DMS79 treated with DMSO at 0.1 percent for 48 hours (cell line): ENCODE measurements at places on chromosomes 5 and 9.
A peak's percentile ranks its signal among the peaks of the same experiment; 100 is the strongest.

DNA sequence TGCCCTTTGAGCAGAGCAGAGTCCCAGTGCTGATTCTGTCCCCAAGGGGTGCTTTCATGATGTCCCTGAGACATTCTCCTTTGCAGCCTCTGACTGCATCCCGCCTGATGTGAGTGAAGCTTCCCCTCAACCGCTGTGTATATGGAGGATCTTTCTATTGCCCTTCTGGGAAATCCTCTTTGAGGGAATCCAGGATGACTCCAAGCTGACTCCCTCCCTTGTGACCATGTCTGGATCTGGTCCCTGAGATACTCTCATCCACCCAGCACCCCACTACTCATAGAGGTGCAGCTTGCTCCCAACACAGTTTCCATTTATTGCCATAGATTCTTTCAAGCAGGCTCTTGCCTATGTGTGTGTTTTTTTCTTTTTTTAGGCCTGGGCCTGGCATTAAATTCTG, 216.5 kb downstream of the SEC61B start:
- no peak for DNase-seq

DNA sequence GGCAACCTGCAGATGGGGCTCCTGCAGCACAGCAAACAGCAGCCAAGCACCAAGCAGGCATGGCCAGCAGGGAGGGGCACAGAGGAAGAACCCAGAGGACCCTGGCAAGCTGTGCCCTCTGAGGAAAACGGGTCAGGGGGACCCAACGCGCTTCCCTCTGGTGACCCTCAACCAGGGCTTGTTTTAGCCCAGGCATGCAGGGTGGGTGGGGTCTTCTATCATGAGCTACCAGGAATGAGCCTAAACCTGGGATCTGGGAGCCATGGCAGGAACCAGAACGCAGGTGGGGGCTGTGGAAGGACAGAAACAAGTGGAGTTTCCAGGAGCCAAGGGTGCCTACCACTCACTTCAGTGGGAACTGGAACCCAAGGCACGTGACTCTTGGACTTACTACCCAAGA, 20.9 kb downstream of the IPPK start:
- DNase-seq = no peak

- DNase-seq = no peak
Observed at GRCh38 chr9:89978185-89978584, 373.4 kb downstream of the GADD45G start.

DNA sequence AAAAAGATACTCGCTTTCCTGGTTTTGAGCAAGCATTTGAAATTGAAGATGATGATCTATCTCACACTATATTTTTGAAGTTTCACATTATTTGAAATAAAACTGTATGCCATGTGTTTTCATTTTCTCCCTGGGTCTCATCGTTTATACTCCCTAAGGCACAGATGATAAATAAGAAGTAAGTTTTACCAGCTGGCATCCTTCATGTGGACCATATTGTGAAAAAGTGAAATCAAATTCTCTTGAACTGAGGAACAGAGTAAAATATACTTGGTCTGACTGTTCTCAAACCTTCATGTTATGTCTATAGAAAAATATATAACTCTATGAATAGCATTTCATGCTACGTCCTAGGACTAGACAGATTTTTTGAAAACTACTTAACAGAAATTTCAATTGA, 1600.9 kb upstream of the C9orf72 start:
- no peak for DNase-seq

GRCh38 chr5:146995878-146996277, 117.3 kb upstream of the PPP2R2B start:
- DNase-seq = no peak

- DNase-seq = no peak
Observed at GRCh38 chr5:156456857-156457256, 129.9 kb downstream of the SGCD start.

DNA sequence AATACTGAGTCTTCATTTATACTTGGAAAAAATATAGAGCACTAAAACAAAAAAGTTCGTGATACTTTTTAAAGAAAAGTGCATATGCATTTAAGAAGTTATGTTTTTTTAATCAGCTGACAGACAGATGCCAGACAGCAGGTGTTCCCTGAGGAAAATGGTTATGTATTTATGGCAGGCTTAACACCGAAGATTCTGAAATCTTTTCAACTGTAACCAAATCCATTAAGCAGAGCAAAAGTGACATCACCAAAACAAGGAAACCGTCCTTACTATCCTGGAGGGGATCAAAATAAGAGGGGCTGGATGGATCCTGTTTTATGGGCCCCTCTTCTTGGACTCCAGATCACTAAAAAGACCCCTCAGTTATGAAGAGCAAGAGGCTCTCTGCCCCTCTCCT, 404.9 kb upstream of the ADAMTS16 start:
- DNase-seq = no peak

- DNase-seq = peak; percentile 14
Observed at GRCh38 chr5:123610665-123611405, 98.9 kb downstream of the CSNK1G3 start.

DNA sequence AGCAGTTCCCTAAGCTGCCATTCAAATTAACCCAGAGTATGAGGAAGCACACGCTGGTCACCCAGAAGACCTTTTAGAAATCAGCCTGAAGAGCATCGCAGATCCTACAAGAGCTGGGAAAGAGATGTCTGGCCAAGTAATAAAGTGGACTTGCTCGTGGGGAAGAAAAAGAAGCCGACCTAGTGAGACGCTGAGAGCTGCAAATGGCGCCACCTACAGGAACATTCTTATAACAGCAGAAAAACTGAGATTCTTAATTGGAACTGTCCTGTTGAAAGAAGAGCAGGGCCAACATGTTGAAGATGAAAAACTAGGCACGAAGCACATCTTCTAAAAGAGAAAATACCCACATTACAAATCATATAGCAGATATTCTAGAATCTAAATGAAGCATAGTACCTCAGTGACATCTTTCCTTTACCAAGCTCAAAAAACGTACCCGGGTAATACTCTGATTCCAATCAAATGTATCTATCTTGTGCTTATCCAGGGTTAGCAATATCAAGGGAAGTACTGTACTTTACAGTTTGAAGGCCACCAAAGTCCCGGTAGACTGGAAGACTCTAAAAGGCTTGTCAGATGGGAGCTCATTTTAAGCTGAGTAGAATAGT, 3.9 kb upstream of the GNAQ start:
- peak; percentile 56 for DNase-seq

DNA sequence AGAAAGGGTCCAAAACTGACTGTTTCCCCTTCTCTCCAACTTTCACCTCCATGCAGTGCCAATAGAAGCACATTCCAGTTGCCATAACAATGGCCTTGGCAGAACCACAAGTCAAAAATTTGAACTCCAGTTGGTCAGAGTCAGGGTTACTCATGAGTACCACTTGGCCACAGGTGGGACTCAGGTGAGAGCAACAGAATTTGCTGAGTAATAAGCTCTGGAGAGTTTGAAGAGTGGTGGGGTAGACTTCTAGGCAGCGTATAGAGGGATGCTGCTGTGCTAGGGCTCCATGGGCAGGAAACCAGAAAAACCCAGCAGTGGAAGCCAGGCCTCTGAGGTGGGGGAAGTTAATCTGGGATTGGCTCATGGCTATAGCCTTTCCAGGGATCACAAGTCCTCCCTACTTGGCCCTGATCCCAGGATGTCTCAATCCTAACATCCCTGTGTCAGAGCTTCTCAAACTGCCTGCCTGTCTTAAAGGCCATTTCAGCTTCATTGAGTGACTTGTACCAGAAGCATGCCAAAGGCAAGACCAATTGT, 30.2 kb downstream of the SNX18 start:
- peak; percentile 60 for DNase-seq

- DNase-seq = no peak
Observed at GRCh38 chr9:124632077-124632621, 125.0 kb upstream of the NR5A1 start.

DNA sequence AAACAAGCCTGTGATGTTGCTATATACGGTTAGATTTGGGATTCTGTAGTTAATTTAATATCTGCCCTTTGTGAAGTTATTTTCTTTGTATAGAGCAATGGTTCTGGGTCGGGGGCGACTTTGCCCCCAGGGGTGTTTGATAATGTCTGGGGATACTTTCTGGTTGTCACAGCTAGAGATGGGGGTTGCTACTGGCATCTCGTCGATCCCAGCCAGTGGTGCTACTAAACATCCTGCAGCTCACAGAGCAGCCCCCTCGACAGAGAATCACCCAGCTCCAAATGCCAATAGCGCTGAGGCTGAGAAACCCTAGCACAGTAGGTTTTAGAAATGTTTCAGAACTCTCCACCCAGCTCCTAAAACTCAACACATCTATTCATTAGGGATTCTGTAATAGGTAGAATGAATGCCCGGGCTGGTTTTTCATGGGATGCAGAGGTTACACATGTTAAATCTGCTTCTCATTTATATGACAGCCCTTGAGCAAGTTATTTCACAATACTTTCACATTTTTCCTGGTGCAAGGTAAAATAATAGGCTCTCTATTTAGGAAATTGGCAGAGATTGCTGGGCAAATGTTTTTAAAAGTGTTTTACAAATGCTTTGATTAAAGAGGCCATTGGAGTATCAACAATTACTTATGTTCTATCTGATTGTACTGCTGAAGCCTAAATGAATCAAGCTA, 75.2 kb upstream of the CTSL start:
- DNase-seq = no peak

DNA sequence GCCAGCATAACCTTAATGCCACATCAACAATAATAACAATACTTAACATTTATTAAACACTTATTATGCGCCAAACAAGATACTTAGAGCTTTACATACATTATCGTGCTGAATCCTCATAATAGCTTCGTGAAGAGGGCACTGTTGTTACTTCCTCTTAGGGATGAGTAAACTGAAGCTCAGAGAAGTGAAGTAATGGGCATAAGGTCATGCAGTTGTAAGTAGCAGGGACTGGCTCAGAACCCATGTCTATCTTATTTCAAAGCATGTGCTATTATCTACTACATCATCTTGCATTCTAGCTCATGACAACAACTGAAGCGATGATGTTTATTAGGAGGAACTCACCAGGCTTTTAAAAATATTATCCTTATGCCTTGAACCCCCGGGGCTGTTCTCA, 34.9 kb upstream of the PPP3R2 start:
- no peak for DNase-seq

GRCh38 chr5:93602241-93603077, 19.4 kb downstream of the NR2F1 start:
- DNase-seq = no peak

DNA sequence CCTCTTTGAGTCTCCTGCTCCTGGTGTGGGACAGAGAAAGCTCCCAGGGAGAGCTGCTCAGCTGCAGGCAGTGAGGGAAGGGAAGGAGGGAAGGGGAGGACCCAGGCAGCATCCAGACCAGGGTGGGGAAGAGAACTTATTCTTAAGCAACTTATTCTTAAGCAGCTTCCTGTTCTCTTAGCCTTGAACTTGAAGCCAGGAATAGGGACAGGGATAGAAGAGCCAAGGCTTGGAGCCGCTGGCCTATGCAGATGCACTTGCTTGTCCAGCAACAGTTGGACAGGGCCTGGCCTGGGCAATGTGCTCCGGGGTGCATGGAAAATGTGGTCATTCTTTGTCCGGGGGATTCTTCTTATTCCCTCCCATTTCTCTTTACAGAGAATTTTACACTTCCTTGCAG, 31.4 kb upstream of the SPTLC1 start:
- DNase-seq = no peak

GRCh38 chr5:163079618-163080017, 357.8 kb upstream of the CCNG1 start:
- DNase-seq = no peak

GRCh38 chr9:30329431-30329830, 2055.0 kb upstream of the ACO1 start:
- DNase-seq = no peak

GRCh38 chr5:144941-145340, 46.4 kb upstream of the LRRC14B start:
- DNase-seq = no peak

DNA sequence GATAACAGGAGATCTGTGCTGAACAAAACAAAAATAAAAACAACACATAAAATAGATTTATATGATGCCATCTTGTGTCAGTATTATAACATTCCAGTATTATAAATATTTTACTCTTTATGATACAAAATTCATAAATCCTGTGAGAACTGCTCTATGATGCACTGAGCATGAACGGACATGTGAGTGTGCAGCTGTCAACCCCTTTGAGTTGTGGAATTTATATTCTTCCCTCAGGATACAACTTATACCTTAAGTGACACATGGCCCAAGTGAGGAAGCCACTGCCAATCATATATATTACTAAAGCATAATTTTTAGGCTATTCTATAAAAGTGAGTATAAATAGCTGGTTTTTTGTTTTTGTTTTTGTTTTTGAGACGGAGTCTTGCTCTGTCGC, 116.0 kb upstream of the OR13F1 start:
- no peak for DNase-seq

- DNase-seq = no peak
Observed at GRCh38 chr9:120941046-120941770, 14.6 kb upstream of the TRAF1 start.

DNA sequence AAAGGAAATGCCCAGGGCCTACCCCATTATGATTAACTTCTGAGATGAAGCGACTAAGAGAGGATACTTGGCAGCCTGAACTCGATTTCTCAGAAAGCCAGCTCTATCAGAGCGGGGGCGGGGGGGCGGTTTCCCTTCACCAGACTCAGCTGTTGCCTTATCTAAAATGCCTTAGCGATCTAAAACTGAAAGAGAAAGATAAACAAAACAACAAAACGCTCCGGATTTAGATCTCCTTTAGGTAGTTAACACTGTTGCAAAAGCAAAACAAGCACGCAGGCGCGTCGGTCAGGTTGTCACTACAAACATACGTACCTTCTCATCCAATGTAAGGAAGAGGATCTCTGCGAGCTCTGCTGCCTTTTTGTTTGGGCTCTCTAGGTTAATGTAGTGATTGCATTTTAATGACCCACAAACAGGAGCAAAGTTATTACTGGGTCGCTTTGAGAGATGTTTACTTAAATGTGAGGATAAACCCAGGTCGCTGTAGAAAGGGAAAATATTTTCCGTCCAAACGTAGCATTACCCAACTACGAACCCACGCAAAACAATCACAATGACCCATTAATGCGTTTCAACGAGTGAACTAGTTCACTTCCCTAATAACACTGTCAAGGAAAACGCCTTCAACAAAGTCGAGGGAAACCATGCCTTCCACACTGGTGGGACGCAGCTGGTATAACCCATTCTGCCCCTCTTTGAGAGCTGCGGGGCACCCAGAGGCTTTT, 982 bp downstream of the EPB41L4A start:
- DNase-seq = peak; percentile 57

DNA sequence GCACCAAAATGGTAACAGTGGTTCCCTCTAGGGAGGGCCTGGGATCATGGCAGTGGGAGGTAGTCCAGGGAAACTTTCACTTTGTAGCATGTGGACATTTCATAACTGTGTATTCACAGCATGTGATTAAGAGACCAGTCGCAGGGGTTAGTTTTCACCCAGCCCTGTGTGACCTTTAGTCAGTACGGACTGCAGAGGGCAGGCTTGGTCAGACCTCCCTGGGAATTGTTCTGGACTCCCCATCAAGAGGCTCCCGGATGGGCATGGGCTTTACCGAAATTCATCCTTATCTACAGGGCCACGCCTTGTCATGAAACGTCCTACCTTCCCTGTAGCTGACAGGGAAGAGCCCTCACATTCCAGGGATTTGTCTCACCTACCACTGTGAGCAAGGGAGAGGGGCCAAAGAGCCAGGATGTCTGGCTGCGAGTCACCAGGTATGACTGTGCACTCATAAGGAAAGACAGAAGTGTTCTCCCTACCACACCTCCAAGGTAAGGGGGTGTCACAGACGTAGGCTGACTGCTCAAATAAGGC, 19.9 kb downstream of the GPX3 start:
- no peak for DNase-seq
